ENCODE measurements at places on chromosomes 12 and 14.

DNA sequence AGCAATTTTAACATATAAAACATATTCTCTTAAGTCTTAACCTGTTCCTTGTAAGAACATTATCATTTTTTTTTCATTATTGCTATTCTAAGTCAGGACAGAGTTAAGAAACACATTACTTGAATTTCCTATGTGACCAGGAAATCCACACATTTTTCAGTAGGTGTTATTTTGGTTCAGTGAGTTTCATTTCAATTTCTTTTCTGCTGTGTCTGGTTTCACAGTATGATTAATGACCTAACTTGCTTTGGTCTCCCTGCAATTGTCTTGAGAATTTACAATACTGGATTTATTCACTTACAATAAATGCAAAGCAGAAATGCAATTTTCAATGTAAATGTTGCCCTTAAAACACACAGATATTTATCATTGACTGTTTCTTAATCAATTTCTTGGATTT, 396.9 kb upstream of the TMTC1 start:
- no peak for DNase-seq

GRCh38 chr14:93332397-93332852, 411 bp downstream of the BTBD7 start:
- no peak for DNase-seq

GRCh38 chr12:130664772-130665171, 51.3 kb downstream of the RIMBP2 start:
- no peak for DNase-seq

DNA sequence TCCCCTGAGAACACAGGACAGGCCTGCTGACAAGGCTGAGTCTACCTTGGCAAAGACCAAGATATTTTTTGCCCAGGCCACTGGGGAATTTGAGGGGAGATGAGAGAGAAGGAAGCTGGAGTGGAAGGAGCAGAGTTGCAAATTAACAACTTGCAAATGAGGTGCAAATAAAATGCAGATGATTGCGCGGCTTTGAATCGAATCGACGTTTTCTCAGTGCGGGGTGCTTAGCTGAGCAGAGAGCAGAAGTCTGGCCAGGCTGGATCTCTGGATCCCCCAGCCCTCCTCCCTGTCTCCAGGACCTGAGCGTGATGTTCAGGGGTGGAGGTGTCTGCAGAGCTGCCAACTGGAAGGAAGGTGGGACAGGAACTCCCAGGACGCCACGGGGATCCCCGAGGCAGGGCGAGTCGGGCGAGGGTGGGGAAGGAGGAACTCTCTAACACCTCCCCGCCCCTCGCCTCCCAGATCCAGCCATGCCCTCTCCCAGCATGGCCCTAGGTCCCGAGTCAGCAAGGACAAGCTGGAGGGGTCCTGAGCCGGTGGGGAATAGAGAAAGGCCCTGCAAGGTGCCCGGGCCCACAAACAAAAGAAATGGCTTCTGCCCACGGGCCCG, 527 bp upstream of the CARMIL3 start:
- no peak for DNase-seq

- no peak for DNase-seq
Measured at GRCh38 chr14:90513161-90514014, 116.6 kb downstream of the CALM1 start.

GRCh38 chr14:92780444-92781232, 13.5 kb upstream of the GOLGA5 start:
- no peak for DNase-seq

DNA sequence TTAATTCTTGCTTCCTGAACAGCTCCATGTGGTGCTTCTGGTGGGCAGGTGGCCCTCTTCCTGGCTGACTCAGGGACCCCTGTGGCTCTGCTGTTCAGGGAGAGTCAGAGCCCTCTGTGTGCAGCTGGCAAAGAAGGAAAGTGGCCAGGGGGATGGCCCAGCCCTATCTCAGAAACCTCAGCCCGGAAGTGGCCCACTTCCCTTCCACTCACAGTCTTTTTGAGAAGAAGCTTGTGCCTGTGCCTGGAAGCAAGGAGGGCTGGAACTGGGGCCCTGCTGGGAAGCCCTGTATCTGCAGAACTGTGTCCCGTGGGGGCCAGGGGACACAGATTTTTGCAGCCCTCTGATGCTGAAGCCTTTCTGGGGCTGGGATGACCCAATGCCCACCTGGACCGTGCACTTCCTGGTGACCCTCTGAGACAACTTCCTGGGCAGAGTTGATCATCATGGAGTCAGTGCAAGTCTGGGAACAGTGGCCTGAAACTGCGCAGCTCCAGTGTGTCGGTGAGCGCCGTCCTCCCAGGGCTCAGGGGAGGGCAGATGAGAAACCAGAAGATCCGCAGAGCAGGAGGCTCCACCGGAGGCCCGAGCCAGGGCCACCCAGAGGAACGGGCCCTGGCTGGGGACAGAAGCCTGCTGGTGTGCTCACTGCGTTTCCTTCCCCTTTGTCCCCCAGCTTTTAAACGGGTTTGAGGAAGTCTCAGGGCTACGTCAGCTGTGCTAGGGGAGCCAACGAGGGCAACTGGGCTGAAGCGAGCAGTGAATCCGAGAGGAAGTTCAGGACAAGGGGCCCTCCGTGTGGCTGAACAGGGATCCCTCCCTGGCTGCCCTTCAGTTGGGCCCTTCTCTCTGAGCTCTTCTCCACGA, 217.4 kb upstream of the RTL1 start:
- DNase-seq, result no peak

DNA sequence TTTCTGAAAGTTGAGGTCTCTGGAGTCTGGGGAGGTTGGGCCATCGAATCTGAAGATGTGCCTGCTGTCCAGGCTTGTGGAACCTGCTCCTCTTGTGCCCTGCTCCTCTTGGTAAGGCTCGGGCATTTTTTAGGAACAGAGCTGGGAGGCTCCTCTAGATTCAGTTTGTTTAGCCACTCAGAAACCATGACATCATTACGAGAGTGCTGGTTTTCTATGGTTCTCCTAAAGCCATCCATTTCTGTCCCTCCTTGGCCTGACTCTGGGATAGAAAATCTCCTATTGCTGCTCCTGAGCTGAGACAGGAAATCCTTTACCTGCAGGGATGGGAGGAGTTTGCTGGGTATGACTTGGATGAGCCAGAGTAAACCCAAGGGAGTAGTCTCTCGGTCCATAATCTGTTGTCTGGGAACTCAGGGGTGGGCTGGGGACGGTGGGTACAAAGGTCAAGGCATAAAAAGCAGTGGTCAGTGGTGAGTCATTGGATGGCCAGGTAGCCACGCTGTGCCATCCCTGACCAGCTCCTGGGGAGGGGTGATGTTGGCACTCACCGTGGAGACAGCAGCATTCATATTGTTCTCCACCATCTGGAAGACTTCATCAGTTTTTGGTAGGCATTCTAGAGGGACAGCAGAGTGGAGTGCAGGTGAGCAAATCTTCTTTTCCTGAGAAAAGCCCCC, 2.4 kb upstream of the ADCY4 start:
- DNase-seq, result no peak

GRCh38 chr12:91978143-91978542, 167.5 kb downstream of the BTG1 start:
- no peak for DNase-seq

DNA sequence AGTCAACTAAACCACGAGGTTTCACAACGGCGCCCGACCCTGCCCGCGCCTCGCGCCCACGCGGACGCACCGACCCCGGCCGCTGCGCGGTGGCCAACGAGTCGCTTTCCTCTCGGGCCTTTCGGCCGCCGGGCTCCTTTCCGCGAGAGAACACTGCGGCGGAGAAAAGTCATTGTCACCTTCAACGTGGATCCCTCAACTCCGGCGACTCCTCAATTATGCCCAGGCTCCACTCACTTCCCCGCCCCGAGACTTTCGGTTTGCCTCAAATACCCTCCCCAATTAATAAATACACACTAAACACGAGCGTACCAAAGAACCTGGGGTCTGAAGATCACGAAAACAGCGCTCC, 450 bp downstream of the SINHCAF start:
- peak; percentile 10 for DNase-seq

DNA sequence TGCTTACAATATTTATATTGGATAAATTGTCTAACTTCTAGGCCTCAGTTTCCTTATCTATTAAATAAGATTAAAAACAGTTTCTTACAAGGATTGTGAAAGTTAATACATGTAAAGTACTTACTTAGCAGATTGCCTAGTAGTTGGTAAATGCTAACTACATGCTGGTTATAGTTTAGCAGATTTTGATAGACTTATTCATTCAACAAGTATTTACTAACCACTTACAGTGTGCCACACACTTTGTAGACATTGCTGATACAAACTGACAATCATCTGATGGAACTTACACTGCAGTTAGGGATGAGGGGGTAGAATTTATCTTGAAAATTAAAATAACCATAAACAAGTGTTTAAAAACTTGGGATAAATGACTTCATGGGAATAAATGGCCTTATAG, 50.4 kb downstream of the ARID2 start:
- no peak for DNase-seq
